NCI-H1694 (cell line): ENCODE measurements at places on chromosomes 1 and 21.

GRCh38 chr1:116193768-116194167 is 82.6 kb downstream of the MAB21L3 start:
- DNase-seq: no peak

- no peak for DNase-seq
Measured at GRCh38 chr1:62826901-62827300, 43.0 kb downstream of the ATG4C start.

- no peak for DNase-seq
Measured at GRCh38 chr1:35379317-35380000, 111.0 kb downstream of the ZMYM4 start.

- no peak for DNase-seq
Measured at GRCh38 chr1:153652805-153653500, 5.5 kb upstream of the SNAPIN start.

GRCh38 chr1:160614410-160614809 is 32.4 kb downstream of the SLAMF1 start:
- no peak for DNase-seq

- no peak for DNase-seq
Measured at GRCh38 chr1:20720631-20721091, 2.9 kb upstream of the KIF17 start.

DNA sequence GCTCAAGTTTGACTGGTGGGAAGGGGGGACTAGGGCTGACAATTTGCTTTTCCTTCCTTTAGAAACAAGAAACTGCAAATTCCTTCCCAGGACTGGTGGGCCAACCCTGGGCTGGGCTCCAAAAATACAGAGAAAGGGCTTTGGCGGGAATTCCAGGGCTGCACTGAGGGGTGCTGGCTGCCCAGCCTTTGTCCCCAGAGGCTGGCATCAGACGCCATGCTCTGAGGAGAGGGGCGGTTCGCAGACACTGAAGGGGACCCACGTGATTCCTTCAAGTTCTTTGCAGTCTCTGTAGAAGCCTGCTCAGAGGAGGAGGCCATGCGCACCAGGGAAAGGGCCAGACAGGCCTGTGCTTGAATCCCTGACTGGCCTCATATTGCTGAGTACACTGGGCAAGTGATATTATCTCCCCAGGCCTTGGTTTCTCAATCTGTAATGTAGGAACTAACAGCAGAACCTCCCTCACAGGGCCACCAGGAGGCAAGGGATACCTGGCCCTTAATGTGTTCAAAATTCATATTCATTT is 119.5 kb downstream of the EPHB2 start:
- DNase-seq: no peak

GRCh38 chr1:78351551-78352216 is 139.1 kb upstream of the PTGFR start:
- no peak for DNase-seq

- no peak for DNase-seq
Measured at GRCh38 chr21:15250384-15250783, 185.6 kb upstream of the NRIP1 start.

- no peak for DNase-seq
Measured at GRCh38 chr1:98644510-98644909, 17.0 kb upstream of the SNX7 start.

- DNase-seq: no peak
Measured at GRCh38 chr1:81069856-81070255, 730.9 kb upstream of the ADGRL2 start.

- DNase-seq: no peak
Measured at GRCh38 chr1:1929102-1929638, 10.1 kb upstream of the TMEM52 start.

DNA sequence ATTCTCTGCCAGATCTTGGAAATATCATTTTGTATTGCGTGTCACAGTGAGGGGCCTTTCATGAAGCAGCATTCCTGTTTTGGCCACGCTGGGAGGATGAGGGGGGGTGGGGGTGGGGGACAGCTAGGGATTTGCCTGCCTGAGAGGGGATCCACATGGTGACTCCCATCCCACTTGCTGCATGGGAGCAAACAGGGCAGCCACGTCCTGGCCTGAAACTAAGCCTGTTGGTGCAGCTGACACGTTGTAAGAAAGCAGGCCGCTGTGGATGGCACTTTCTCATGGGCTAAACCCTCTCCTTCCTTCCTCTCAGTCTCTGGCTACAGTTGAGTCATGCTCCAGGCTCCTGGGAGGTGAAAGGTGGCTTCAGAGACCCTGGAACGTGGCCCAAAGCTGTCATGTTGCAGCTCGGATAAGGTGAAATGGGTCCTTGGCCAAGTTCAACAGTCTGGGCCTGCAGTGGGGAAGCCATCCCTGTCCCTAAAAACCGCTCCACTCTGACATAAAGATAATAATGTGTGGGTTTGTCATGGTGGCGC is 346.7 kb upstream of the VAMP3 start:
- no peak for DNase-seq

DNA sequence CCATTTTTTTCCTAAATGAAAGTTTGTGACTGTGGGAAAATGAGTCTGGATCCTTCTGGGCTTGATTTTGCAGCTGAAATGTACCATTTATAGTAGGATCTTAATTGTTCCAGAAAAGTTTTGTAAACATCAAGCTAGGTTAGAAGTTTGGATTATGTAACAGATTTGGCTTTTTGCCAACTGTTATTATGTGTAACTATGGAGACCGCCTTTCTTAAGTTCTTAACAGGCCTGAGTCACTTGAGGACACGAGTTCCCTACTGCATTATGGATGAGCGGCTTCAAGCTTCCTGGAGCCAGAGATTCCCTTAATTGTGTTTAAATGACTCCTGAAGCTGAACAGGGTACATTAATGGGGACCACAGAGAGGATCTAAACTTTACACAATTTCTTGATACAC is 22.2 kb downstream of the SLC25A33 start:
- peak; percentile 11 for DNase-seq

- peak; percentile 31 for DNase-seq
Measured at GRCh38 chr1:222918801-222919477, 104.1 kb downstream of the DISP1 start.

- DNase-seq: no peak
Measured at GRCh38 chr1:72202761-72203160, 79.6 kb downstream of the NEGR1 start.

GRCh38 chr1:19885821-19886220 is 3.6 kb downstream of the OTUD3 start:
- no peak for DNase-seq

GRCh38 chr1:228207851-228208821 is at the start of gene OBSCN:
TSS of gene OBSCN (plus strand) at chr1:228208044. CDS start at chr1:228211784, 3,740 bp downstream.
- DNase-seq: no peak

- DNase-seq: no peak
Measured at GRCh38 chr1:71304125-71304524, 223.3 kb upstream of the ZRANB2 start.

- DNase-seq: no peak
Measured at GRCh38 chr1:234944439-234945344, 183.9 kb downstream of the TOMM20 start.

DNA sequence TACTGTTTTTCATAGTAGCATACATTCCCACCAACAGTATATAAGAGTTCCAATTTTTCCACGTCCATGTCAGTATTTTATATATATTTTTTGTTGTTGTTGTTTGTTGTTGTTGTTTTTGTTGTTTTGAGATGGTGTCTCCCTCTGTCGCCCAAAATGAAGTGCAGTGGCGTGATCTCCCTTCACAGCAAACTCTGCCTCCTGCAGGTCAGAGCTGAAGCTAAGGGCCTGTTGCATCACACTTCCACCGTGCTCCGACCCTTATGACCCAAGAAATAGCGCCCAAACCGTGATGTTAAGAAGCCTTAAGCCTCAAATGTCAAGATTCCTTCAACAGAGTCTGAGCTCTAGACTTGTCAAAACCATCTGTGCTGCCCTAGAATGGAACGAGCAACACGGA is 2032.3 kb downstream of the MRPL39 start:
- DNase-seq: no peak

- no peak for DNase-seq
Measured at GRCh38 chr1:77060000-77060399, 159.2 kb downstream of the PIGK start.

DNA sequence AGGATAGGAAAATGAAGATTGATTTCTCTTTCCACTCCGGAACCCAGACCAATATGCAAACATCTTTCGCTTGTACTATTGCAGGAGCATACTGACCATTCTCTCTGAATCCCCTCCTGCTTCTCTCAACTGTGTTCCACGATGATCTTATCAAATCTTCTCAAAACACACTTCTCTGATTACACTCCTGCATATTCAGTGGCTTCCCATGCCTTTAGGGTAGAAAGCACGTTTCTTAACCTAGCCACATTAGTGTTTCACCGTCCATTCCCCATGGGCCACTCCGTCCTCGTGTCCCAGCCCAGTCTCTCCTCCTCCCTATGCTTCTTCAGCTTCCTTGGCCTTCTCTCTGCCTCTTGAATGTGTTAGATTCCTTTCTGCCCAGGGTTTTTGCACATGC is 198.5 kb downstream of the ZP4 start:
- no peak for DNase-seq

DNA sequence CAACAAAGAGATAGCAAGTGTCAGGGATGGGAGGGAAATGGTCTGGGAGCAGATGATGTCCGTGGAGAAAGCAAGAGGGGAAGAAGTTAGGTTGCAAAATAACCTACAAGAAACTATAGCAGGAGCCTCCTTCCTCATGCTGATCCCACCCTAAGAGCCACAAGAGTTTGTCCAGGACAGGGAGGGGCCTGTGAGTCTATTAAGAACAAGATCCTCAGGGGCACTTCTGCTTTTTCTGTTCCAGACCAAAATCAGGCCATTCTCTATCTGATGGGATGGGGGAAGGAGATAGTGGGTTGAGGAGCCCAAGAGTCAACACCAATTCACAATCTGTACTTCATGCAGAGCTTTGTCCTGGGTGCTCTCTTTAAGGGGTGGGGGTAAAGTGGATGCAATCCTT is 7.7 kb upstream of the ATP1A4 start:
- no peak for DNase-seq

- peak; percentile 68 for DNase-seq
Measured at GRCh38 chr1:150464422-150464826, 22.8 kb upstream of the TARS2 start.

DNA sequence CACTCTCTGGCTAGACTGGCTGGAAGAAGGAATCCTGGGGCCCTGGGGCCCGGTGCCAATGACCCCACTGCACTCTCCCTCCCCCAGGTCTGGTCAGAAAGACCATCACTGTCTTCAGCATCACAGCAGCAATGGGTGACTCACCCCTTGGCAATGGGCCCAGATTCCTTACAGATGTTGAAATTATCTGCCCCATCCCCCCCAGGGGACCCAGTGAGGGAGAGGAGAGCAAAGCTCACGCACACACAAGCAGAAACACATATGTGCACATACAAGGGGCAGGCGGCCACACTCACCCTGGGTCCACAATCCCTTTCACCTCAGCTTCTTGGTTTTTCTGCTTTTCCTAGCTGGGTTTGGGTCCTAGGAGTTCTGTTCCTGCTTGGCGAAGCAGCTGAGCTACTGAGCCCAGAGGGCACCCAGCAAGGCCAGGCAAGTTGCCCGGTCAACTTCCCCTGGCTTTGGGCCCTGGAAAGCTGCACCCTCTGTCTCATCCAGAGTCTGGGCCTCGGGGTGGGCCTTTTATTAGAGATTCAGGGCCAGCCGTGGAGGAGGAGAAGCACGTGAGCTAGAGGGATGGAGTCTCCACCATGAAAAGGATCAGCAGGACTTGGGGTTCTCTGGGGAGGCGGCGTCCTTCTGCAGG is 2.6 kb downstream of the COL16A1 start:
- peak; percentile 15 for DNase-seq

DNA sequence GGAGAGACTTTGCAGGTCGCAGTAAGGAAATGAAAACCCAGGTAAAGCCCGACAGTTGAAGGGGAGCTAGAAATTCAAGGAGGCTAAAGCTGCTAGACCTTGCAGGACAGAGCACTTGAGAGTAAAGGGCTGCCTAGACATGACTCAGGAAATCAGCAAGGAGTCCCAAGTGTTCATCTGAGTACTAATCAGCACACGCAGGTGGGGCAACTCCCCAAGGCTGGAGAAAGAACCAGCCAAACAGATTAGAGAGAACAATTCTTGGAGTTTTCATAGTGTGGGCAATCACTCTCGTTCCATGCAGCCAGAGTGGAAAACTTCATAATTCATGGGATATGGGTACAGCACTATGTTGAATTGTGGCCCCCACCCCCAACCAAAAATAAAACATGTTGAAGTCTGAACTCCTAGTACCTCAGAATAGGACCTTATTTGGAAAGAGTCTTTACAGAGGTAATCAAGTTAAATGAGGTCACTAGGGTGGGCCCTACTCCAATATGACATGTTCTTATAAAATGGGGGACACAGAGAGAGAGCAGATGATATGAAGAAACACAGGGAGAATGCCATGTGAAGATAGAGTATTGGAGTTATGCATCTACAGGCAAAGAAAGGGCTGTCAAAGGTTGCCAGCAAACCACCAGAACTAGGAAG is 28.0 kb downstream of the SYDE2 start:
- DNase-seq: no peak

DNA sequence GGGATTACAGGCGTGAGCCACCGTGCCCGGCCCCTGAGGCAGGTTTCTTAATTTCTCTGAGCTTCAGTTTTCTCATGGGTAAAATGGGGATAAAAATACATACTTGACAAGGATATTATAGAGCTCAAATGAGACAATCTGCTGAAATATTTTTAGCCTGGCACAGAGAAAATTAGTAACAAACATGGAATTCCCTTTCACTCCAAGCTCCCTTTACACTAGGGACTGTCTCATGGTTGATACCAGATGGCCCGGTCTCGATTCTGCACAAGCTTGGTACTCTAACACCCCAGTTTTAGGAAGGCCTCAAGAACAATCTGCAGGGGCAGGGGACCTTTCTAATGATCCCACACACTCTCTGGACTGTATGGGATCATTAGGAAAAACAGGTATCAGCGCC is 671.7 kb downstream of the SMYD3 start:
- no peak for DNase-seq

GRCh38 chr1:94504601-94505000 is 37.0 kb downstream of the F3 start:
- no peak for DNase-seq

DNA sequence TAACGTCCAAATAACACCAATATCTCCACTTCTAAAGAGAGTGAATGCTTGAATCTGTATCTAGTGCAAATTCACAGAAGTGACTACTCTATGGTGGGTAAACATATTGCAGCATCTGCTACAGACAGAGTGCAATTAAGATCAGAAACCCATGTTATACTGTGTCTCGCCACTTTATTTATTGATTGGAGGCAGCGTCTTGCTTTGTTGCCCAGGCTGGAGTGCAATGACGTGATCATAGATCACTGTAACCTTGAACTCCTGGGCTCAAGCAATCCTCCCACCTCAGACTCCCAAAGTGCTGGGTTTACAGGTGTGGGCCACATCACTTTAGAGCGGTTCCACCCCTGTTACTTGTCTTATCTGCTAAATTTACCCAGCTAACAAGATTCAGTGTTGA is 57.0 kb downstream of the HLCS start:
- no peak for DNase-seq

DNA sequence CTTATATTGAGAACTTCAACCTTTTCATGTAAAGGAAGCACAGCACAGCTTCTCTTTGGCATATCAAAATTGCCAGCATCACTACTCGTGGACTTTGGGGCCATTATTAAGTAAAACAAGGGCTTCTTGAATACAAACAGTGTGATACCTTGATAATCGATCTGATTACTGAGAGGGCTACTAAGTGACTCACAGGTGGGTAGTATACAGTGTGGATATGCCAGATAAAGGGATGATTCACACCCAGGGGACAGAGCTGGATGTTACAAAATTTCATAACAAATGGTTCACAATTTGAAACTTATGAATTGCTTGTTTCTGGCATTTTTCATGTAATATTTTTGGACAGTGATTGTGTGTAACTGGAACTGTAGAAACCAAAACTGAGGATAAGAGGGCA is 15.4 kb downstream of the HDAC1 start:
- no peak for DNase-seq
